Suppressor macrophage (primary cell): ENCODE measurements at places on chromosomes 2 and 18.
A peak's percentile ranks its signal among the peaks of the same experiment; 100 is the strongest.

- DNase-seq = no peak
These were observed 172.0 kb upstream of the GALNT5 start for GRCh38 chr2:157085522-157085921.

DNA sequence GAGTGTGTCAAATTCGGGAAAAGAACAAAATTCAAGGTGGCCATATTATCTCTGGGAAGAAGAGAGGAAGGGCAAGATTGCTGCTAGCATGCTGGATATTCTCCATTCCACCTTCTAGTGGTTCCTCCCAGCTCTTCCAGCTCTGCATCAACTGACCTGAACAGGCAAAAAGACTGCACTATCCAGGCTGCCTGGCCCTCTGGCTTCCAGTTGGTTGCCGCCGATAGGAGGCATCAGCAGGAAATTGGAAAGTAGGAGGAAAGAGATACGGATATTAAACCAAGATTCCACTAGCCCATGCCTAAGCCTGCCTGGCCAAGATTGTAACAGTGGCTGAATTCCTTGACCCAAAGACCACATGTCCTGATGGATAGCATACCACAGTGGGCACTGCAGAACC, 1.7 kb upstream of the RTTN start:
- DNase-seq = no peak

- DNase-seq = no peak
These were observed 50.6 kb downstream of the STAT4 start for GRCh38 chr2:191100216-191100615.

DNA sequence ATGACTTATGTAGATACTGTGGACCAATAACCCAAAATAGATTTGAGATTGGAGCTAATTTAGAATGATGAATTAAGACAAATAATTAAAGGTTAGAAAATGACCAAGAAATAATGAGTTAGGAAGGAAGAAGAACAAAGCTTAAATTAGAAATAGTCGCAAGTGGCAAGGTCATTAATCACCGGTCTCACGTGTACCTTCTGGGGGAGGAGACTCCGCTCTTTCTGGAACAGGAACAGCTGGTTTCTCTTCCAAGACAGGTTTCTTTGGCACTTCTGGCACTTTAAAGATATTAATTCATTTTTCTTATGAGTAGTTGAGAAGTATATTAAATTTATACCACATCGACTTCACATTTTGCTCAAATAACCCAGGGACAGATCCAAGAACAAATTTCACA, 156.7 kb downstream of the TTN start:
- DNase-seq = no peak

GRCh38 chr2:149573760-149574159, 13.8 kb downstream of the MMADHC start:
- no peak for DNase-seq

GRCh38 chr18:2515908-2516625, 55.2 kb downstream of the METTL4 start:
- peak; percentile 91 for DNase-seq

DNA sequence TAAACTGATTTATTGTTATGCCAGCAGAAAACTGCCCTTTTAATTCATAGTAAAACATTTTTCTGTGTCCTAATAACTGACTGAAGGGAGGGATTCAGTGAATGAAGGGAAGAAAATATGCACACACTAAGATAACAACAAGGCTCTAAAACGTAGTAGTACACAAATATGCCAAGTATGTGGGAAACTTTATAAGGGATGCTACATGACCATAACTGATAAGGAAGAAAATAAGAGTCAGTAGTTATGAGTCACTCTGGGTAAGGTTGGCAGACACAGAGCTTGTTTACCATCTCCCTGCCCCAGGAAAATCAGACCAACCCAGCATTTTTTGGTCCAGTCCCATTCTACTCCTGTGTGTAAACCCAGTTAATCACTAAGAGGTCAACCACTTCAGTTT, 124.2 kb downstream of the RPRM start:
- no peak for DNase-seq

DNA sequence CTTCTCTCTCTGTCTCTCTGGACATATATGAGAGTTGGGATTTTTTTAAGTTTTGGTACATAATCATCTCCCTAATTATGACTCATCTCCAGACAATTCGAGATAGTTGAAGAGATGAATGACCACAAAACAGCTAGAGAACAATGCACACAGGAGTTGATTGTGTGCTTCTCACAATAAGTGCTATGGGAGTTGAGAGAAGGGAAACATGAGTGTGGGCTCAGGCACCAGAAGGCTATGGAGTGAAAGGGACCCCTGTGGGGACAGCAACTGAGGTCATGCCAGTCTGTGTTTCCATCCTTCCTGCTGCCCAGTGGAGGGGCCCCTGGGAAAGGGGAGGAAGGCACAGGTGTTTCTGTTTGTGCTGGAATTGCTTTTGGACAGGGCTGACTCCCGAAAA, 6.5 kb upstream of the YWHAQ start:
- no peak for DNase-seq

DNA sequence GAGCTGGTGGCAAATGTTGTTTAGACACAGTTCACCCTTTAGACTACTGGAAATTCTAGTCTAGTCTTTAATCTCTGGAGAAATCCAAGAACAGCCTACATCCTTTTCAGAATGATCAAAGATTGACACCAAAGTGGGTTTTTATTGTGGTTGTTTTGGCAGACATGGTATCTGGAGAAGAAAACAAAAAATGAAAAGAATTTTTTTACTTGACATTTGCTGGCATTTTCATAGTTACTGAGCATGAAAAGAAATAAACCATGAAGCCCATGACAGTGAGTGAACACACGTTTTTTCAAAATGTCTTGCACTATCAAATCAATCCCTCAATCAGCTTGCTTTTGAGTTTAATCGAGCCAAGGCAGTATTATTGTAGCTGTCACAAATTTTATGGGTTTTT, 125.3 kb downstream of the CCBE1 start:
- no peak for DNase-seq

- DNase-seq = no peak
These were observed 606.4 kb downstream of the RNF144A start for GRCh38 chr2:7523481-7524120.

DNA sequence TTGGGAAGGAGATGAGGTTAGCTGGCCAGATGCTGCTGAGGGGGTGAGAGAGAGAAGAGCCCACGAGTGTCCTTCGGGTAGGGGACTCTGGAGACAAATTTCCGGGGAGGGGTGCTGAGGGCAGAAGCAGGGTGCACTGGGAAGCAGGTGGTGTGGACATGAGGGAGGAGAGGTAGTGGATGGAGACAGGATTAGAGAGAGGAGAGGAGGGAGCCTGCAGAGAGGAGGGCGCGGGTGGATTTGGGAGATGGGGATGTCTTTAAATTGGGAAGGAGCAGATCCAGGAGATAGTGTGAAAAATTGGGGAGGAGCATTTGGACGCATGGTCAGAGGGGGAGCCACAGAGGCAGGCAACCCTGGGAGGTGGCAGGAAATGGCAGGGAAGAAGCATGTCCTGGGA, 154.7 kb downstream of the DYSF start:
- no peak for DNase-seq

GRCh38 chr18:52319424-52319983, 20.5 kb upstream of the DCC start:
- no peak for DNase-seq

DNA sequence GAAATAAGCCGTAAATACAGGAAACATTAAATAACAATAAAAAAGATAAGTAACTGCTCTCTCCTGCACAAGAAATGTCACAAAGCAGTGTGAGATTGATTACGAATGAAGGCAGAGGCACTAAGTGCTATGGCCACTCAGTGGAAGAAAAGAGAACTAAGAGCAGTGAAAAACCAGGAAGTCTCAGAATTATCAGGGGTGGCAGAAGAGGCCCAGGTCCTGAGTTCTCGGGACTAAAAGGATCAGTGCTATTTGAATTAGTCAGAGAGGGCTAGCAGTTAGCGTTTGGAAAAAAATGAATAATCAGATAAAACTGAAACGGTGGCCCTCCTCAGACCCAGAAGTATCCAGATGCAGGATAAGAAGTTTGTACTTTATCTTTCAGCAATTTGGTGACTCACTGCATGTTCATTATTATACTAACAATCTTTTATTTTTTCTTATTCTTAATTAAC, 367.1 kb downstream of the ZEB2 start:
- peak; percentile 81 for DNase-seq

GRCh38 chr2:127024769-127025358, 82.1 kb downstream of the BIN1 start:
- no peak for DNase-seq

DNA sequence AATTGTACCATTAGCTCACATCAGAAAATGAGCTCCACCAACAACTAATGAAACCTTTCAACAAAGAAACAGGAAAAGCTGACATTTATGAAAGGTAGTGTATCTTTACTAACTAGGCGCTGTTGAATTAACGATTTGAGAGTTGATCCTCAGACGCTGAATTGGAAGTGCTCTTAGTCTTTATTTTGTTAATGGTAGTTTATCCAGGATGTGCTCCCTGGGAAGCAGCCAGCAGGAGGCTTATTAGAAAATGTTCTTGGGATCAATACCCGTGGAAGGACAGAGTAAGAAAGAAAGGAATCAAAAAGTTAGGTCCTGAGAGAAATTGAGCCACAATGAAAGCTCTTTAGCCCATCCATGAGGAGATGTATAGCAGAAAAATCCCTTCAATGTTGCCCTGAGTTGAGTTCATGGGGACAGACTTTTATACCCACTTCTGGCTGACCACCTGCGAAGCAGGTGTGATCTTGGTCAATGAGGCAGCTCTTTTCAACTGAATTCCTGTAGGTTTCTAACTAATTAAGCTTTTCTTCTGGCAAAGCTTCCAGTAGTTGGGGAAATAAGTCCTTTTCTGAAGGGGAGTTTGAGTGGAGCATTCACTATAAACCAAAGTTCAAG, 492.6 kb upstream of the REG3G start:
- no peak for DNase-seq

DNA sequence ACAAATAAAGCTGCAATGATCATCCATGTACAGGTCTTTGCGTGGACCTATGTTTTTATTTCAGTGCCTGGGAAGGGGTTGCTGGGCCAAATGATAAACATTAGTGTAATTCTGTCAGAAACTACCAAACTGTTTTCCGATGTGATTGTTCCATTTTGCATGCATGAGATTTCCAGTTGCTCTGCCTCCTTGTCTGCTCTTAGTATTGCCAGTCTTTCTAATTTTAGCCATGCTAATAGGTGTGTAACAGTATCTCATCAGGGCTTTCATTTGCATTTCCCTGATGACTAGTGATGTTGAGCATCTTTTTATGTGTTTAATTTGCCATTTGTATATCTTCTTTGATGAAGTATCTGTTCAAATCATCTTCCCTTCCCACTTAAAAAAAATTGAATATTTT, 67.5 kb downstream of the SP110 start:
- no peak for DNase-seq

DNA sequence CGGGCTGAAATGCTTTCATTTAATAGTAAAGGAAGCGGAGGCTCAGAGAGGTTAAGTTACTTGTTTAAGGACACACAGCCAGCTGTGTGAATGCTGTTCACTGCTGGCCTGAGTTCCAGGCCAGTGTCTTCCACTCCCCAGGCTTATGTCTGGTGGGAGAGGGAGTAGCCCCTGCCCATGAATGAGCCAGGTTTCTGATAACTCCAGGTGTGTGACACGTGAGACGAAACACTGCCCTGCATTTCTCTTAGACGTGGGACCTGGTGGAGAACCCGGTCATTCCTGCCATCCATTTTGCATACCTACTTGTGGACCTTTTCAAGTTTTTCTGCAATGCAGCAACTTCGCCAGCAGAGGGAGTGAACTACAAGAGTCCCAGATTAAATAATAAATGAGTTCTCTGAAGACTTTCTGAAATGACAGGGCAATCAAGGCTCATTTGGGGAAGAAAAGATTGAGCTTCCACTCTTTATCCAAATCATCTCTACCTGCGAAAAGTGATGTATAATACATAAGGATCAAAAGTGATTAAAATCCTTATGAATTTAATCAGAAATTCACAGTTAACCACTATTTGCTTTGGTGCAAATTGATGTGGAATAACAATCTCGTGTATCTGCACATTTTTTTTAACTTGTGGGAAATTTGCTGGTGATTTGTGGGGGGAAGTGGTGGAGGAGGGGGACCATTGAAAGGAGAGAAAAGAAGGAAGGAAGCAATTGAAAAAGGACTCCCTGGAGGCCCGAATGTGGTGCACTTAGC, 79.4 kb upstream of the ASB18 start:
- peak; percentile 79 for DNase-seq

DNA sequence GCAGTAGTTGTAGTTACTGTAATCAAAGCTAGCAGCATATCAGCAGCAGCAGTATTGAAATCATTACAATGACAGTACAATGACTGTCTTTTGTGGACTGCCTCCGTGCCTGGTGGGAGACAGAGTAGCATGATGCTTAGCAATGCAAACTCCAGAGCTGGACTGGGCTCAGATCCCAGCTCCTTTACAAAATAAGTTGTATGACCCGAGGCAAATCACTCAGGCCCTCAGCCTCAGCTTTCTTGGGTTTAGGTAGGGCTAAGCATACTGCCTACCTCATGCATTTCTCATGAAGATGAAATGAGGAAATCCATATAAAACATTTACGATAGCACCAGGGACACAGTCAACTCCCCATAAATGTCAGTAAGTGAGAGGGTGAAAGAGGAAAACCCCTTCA, 170.7 kb downstream of the TTC32 start:
- no peak for DNase-seq

DNA sequence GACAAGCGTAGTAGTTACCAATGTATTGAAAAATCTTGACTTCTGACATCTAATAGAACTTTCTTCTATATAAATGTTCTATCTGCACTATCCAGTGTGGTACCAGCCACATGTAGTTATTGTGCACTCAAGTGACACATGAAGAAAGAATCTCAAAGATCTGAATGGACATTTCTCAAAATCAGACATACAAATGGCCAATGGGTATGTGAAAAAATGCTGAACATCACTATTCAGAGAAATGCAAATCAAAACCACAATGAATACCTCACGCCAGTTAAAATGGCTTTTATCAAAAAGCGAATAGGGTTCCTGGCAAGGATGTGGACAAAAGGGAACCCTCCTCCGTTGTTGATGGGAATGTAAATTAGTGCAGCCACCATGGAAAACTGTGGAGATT, 37.5 kb upstream of the SMCHD1 start:
- DNase-seq = no peak
